ENCODE measurements at places on chromosomes 12 and 14. TPM values are rescaled to one million over a fixed set of nuclear protein-coding genes. Genes with fewer than 3 reads are reported as not detected.

- DNase-seq, result peak; percentile 58
Measured at GRCh38 chr14:55533960-55534359, 46.0 kb upstream of the KTN1 start.

- peak; percentile 86 for DNase-seq
Measured at GRCh38 chr12:10153271-10154144, 18.4 kb downstream of the OLR1 start.

DNA sequence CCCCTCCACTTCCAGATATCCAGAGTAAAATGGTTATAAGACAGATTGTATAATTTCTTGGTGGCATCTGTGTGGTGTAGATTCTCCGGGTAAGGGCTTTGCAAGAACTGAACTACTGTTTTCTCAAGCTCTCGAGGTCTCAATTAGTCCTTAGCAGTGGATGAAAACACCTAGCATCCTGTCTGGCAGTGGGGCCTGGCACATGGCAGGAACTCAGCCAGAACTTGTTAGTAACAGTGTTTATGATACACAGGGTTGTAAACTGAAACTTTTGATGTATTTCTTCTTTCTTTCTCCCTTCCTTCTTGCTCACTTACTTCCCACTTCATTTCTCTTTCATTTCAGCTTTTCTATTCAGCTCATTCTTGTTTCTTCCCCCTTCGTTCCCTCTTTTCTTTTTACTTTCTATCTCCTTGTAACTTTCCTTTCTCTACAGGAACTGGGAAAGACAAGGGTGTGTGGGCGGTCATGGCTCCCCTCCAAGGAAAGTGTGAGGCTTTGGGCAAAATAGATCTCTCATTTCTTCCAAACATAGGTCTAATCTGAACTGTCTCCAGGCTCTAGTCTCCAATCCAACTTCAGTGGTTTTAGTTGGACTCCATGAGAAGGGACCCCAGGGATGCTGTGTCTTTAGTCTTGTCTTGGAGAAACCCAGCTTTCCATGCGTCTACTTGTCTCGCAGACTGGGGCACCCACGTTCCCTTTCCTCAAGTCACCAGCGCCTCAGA is 159.7 kb downstream of the PAH start:
- DNase-seq, result peak; percentile 73

- DNase-seq, result peak; percentile 60
Measured at GRCh38 chr14:73344319-73344718, 107.0 kb downstream of the PAPLN start.

Gene INHBC
- not detected for total RNA-seq

GRCh38 chr12:68259318-68259940 is 6.0 kb upstream of the IL22 start:
- no peak for DNase-seq

GRCh38 chr14:28780843-28781820 is 14.5 kb downstream of the FOXG1 start:
- no peak for DNase-seq

GRCh38 chr12:85441741-85442140 is 161.7 kb downstream of the ALX1 start:
- no peak for DNase-seq

DNA sequence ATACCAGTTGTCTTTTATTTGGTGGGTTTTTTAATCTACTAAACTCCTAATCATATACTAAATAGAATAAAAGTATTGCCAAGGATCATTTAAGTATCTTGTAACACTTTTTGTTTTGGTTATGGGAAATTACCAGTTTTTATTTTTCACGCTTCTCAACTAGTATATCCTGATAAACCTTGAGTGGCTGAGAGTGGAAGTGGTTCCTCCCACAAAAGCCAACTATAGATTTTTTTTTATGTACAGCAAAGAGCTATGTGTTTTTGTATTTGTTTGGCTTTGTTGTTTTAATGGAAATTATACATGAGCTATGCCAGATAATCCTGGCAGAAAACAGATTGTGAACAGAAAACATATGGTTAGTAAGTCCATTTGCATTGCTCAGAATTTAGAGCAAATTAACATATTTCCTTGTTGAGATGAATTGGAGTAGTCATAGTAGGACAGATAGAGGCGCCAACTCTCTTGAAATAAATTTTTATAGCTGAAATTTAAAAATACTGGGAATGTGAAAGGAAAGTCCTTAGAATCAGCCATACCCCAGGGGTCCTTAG is 60.9 kb upstream of the PSMA6 start:
- peak; percentile 41 for DNase-seq

Measured in tongue (tissue), 3 donors.